ENCODE measurements at places on chromosomes 2 and 18.

- DNase-seq: peak; percentile 63
Observed at GRCh38 chr18:69567813-69568488, 167.3 kb downstream of the DOK6 start.

- no peak for DNase-seq
Observed at GRCh38 chr2:150909613-150910012, 352.1 kb downstream of the RBM43 start.

DNA sequence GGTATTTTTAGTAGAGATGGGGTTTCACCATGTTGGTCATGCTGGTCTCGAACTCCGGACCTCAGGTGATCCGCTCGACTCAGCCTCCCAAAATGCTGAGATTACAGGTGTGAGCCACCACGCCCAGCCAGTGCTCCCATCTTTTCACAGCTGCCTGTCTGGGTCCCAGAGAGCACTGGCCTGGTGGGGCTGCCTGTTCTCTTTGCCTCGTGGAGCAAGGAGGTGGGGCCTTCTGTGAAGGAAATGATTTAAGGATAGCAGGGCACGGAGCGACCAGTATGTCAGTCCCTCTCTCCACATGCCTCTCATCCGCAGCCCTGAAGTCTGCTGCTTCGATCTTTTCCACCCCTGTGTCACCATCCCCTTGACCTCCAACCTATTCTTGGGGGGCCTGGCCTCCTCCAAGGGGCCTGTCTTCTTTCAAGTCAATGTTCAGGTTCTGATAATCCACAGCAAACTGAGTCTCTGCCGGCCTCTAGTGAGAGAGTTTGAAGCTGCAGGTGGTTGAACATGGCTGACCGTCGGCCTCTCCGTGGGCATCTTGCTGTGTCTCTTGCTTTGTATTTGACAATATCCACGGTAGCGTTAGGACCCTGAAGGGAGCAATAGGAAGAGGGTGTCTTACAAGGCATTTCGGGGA lies 28.2 kb upstream of the GIGYF2 start:
- DNase-seq: peak; percentile 38

DNA sequence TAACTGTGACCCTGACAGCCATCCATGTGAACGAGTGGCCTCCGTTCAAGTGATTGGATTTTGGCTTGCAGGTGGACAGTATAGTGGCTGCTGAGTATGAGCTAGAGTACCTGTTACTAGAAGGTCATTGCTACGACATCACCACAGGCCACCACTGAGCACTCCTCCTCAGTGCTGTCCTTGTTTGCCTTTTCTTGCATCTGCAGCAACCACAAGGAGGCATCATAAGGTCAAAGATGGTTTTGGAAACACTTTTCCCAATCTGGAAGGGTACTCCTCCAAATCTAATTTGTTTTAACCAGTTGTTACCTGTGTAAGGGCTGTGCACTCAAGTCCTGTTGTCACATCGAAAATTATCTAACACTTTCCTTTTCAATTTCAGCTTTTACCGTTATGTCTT lies 81.2 kb downstream of the UGGT1 start:
- peak; percentile 55 for DNase-seq

DNA sequence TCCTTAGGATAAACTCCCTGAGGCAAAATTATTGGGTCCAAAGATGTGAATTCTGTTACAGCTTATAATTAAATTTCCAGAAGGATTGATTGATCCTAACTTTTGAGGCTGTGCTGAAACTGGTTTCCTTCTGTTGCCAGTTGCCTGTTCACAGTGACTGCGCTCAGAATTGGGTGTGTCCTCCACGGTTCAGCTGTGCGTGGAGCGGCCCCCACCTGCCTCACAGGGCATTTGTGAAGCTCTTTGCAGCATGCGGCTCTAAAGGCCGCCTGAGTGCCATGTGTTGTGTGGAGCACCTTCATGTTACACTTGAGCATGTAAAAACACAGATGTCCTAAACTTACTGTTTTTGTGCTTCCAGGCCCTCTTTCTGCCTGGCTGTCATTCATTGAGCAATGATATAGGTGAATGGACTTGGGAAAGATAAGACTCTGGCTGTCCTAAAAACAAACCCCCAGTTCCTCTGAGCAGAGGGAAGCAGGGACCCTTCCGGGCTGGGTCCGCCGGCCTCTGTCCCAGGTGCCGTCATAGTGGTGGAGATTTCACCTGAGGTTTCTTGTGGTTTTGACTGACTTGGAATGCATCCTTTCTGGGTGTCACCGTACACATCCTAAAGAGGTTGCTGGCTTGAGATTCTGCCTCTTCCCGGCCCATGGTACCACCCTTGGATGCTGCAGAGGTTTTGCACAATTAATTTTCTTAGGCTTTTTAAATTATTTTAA lies 173.6 kb downstream of the LDLRAD4 start:
- DNase-seq: no peak

- no peak for DNase-seq
Observed at GRCh38 chr18:34281722-34282121, 57.0 kb upstream of the NOL4 start.
